ENCODE measurements at places on chromosomes 13 and 19.

GRCh38 chr19:29294343-29294811 is 81.4 kb upstream of the UQCRFS1 start:
- no peak for DNase-seq

DNA sequence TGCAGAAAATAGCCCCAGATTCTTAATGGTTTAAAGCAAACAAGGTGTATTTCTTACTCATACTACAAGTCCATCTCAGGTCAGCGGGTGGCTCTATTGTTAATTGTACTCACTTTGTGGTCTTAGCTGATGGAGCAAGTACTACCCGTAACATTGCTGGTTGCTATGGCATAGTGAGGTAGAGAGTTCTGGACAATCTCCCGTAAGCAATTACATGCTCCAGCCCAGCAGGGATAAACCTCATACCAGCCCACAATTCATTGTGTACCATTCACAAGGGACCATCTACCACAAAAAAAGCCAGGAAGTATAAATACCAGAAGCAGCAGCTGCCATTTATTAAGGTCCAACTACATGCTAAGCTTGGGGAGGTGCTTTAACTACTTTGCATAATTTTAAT is 167.1 kb downstream of the PCDH9 start:
- no peak for DNase-seq

GRCh38 chr19:328025-328505 is 16.5 kb downstream of the MIER2 start:
- DNase-seq: no peak

DNA sequence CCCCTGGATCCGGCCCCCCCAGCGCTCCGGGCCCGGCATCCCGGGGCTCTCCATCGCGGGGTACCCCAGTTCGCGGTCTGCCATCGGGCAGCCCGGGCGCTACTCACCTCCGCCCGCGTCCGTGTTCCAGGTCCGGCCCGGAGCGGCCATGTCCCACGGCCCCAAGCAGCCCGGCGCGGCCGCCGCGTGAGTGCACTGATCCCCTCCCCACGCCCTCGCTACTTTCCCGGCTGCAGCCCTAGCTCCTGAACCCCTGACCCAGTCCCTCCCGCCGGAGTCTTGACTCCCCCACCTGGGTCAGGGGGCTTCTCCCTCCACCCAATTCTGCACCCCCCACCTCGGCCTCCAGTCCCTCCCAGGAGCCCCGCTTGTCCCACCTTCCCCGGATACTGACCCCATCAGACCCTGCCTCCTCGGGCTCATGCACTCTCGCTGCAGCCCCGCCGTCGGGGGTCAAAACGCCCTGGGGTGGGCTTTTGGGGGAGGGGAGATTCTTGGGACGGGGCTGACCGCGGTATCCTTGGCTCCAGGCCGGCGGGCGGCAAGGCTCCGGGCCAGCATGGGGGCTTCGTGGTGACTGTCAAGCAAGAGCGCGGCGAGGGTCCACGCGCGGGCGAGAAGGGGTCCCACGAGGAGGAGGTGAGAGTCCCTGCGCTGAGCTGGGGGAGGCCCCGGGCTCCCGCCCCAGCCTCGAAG is 566 bp downstream of the HMG20B start:
- no peak for DNase-seq

DNA sequence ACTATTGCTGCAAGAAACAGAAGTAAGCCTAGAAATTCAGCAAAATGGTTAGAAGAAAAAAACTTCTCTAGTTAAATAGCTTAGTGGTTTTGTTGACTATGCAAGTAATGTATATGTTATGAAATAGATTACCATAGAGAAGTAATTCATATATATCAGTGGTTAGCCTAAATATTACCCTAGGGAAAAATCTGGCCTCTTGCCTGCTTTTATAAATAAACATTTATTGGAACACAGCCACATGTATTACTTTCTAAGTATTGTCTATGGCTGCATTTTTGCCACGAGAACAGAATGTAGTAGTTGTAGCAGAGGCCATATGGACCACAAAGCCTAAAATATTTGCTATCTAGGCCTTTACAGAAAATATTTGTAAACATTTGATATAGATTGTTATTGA is 1471.7 kb upstream of the PRR20A start:
- DNase-seq: no peak

GRCh38 chr19:37948362-37948761 is 41.4 kb downstream of the SIPA1L3 start:
- DNase-seq: no peak

GRCh38 chr19:4633140-4633967 is 6.0 kb upstream of the TNFAIP8L1 start:
- no peak for DNase-seq

- DNase-seq: no peak
These were observed 6.7 kb upstream of the ONECUT3 start for GRCh38 chr19:1746401-1747284.

DNA sequence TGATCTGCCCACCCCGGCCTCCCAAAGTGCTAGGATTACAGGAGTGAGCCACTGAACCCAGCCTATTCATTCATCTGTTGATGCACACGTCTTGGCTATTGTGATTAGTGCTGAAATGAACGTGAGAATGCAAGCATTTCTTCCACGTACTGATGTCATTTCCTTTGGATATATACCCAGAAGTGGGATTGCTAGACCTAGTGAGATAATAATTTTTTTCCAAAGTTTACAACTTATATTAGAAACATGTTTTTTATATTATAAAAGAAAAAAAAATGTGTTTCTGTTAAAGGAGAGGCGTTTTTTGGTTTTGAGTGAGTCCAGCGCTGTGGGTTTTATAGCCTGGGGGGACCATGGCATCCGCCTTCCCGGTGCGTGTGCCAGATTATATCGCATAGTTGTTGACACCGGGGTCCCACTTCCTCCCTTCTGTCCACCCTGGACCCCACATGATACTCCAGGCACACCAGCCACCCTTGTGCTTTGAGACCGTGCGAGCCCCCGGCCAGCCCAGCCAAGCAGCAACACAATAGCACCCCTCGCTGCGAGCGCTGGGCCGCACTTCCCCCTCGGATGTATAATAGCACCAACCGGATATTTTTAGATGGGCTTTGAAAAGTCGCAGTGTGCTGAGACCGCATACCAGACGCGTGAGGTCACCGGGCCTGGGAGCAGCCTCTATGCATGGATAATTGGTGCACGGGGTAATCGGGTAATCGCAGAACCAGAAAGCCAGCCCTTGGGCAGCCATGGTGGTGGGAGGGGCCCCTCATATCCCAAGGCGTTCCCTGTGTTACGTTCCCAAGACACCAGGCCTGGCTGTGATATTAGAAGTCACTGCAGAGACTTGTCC is 59.6 kb downstream of the MYO9B start:
- no peak for DNase-seq

- no peak for DNase-seq
These were observed 764 bp downstream of the ZNF626 start for GRCh38 chr19:20660473-20661140.

DNA sequence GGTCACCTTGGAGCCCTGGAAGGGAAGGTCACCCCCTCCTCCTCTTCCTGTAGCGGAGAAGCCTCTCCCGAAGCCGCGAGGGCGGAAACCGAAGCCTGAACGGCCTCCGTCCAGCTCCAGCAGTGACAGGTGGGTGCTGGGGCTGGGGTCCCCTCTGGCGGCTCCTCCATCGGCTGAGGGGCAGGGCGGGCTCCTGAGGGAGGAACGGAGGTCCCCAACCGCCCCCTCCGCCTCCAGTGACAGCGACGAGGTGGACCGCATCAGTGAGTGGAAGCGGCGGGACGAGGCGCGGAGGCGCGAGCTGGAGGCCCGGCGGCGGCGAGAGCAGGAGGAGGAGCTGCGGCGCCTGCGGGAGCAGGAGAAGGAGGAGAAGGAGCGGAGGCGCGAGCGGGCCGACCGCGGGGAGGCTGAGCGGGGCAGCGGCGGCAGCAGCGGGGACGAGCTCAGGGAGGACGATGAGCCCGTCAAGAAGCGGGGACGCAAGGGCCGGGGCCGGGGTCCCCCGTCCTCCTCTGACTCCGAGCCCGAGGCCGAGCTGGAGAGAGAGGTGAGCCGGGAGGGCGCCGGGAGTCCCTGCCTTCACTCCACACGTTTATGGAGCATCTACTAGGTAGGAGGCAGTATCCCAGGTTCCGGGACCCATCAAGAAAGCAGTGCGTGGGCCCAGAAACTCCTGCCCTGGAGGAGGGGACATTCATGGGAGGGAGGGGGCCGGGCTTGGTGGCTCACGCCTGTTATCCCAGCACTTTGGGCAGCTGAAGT is 22.0 kb downstream of the HDGFL2 start:
- DNase-seq: no peak

GRCh38 chr13:99614465-99614885 is 113.2 kb downstream of the TM9SF2 start:
- no peak for DNase-seq

GRCh38 chr13:99892196-99892613 is 79.4 kb downstream of the ZIC5 start:
- DNase-seq: no peak

DNA sequence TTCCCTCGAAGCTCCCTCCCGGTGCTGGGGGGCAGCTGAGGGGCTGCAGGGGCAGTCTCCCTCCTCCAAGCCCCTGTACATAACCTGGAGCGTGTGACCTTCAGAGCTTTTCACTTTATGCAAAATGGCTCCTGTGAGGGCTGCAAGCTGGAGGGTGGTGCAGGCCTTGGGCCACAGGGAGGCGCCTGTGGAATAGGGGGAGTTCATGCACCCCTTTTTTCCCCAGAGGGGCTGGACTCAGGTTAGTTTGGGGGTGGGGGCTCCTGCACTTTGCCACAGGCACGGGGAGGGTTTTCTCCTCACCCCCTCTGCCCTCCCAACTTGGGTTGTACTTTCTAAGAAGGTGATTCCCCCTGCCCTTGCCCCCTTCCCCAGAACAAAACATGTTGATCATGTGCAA is 6.6 kb upstream of the PRR19 start:
- DNase-seq: no peak

- no peak for DNase-seq
These were observed 389.0 kb upstream of the SLITRK6 start for GRCh38 chr13:86188170-86188569.

DNA sequence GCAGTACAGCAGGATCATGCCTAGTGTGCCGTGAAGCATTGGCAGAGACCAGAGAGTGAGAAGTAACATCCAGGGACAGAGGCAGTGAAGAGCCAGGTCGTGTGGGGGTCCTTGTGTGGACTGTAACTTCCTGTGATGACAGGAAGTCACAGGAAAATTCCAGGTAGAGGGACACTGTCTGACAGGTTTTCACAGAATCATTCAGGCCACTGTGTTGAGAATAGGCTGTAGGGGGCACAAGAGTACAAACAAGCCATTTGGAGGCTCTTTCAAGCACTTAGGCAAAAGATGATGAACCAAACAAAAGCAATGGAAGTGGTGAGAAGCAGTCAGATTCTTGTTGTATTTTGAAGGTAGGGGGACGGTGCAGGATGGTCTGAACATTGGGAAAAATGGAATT is 46.4 kb downstream of the N4BP2L1 start:
- DNase-seq: no peak

DNA sequence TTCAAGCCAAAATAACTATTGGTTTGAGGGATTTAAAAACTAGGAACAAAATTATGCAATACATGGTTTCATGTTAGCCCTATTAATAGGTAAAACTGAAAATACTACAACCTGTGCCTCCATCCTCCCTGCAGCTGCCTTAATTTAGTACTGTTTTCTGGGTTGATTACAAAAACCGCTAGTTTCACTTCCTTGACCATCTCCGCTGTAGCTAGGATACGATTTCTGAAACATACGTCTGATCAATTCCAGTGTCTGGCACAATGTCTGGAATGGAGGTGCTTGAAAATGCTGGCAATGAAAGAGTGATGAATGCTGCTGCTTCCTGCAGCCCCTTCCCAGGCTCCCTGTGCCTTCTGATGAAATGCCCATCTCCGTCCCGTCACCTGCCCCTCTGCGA is 273.5 kb downstream of the SHISA2 start:
- no peak for DNase-seq
